ENCODE measurements at places on chromosomes 6 and 20.

GRCh38 chr6:134456226-134456625, 138.3 kb upstream of the SGK1 start:
- no peak for DNase-seq

- DNase-seq = no peak
Observed at GRCh38 chr6:40962241-40962640, 76.8 kb downstream of the UNC5CL start.

GRCh38 chr6:129490521-129491255, 219.3 kb downstream of the ARHGAP18 start:
- peak; percentile 51 for DNase-seq

GRCh38 chr20:59939052-59939878, 840 bp downstream of the PPP1R3D start:
- no peak for DNase-seq

DNA sequence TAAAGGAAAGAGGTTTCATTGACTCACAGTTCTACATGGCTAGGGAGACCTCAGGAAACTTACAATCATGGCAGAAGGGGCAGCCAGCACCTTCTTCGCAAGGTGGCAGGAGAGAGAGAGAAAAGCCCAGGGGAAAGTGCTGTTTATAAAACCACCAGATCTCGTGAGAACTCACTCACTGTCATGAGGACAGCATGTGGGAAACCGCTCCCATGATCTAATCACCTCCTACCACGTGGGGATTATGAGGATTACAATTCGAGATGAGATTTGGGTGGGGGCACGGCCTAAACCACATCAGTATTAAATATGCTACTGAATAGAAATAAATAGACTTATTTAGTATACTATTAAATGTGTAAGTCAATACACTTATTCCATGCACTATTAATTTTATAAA, 70.6 kb upstream of the TCF21 start:
- DNase-seq = no peak

DNA sequence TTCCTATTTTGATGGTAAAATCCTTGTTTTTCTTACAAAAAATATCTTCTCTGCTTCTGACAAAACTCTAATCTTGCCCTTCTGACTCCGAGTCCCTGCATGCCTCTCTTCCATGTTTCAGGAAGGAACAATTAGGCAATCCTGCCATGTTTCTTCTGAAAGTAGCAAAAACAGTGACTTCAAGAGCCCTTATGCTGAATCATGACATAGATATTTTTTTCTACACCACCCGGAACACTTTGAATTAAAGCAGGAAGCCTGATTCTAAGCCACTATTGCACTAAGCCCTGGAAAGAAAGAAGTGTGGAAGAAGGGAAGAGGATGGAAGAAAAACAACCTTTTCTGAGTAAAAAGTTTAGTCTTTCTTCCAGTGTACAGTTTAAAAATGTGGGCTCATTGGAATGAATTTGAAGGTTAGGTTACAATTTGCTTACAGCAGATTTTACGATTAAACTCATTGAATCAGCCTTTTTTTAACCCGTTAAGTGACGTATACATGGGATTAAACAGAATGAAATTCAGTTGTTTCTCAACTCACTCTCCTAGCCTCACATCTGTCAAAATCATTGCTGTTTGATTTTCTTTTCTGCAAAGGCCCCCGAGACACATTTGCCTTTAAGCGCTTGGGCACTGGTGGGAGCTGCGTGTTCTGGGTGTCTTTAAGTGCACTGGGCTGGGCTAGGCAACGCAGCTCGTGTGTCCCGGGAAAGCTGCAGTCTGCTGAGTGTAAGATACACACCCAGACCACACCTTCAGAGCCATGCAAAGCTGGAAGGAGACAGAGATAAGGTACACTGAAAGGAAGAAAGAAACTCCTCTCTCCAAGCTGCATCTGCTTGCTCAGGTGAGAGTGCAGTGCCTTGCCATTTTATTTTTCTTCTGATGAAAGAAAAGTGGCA, 159.4 kb upstream of the CITED2 start:
- no peak for DNase-seq

DNA sequence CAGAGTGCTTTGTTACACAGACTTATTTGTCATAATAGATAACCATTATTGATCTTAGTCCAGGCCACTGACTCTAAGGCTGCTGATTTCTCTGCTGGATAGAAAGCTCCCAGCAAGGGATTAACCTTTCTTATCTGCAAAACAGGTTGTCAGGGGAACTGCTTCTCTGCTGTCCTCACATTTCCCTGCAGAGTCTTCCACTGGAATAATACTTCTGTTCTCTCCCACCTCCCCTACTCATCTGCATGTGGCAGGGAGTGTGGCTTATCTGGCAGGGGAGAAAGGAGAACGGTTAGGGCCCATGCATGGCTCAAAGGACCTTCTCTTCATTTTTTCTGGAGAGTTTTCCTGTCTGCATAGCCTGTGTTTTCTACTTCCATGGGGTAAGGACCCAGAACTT, 86.2 kb downstream of the LAMP5 start:
- DNase-seq = no peak

- DNase-seq = no peak
Observed at GRCh38 chr6:105954148-105954547, 132.0 kb upstream of the PRDM1 start.

DNA sequence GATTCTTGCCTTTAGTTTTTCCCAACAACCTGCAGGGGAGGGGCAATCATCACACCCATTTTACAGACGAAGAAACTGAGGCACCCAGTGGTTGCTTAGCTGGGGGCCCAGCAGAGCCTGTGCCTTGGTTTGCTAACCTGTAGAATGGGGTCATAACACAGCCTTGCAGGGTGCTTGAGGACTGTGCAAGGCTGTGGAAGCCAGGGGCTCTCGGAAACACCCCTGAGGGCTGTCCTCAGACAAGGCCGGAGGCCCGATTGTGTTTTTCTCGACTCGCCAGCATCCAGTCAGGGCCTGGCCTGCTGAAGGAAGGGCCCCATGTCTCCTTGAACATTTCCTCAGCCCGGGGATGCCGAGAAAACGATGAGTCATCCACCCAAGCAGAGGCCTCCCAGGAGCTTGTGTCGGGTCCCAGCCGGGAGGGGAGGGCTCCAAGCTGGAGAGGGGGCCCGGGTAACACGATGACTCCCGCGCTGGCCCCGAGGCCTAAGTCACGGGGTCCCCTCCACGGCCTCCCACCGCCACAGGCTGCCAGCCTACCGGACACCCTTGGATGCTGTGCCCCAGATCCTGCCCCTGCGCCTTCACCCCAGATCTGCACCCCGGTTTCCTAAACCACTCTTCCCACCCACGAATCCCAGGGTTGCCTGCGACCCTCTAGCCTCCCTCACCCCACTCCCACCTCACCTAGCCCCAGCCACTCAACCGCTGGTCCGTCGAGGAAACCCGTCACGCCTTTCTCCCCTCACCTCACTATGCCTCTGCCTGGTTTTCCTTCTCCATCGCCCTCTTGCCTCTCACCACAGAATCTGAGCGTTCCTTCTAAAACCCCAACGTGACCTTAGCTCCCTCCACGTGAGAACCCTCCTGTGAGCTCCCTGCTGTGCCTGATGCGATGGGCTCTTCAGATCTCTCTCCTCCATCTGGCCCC, 10.6 kb downstream of the NOL4L start:
- no peak for DNase-seq

GRCh38 chr6:39137245-39137644, 22.3 kb upstream of the SAYSD1 start:
- no peak for DNase-seq
